ENCODE measurements at places on chromosomes 6 and 20.

DNA sequence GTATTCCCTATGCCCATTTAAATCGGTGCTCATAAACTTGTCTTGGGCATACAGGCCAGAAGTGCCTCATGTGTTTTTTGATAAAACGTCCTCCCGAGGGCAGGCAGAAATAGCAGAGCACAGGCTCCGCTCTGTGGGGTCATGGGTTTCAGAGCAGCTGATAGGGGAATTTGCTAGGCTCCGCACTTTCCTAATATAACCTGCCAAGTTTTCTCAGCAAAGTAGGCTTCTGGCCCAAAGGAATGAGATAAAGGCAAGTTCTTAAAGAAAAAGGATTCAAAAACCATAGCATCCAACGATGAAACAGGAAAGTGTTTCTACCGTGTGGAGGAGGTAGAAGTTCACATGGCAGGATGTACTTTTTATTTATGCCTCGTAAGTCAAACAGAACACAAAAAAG, 69.8 kb upstream of the RALGAPA2 start:
- no peak for DNase-seq

GRCh38 chr6:38507173-38507572, 132.6 kb downstream of the BTBD9 start:
- DNase-seq: no peak

- DNase-seq: peak; percentile 91
These were observed 191.1 kb downstream of the SAMD5 start for GRCh38 chr6:147699637-147700036.

- peak; percentile 27 for DNase-seq
These were observed 54.4 kb downstream of the GOPC start for GRCh38 chr6:117547688-117548621.

GRCh38 chr20:21705575-21706260, at the start of gene PAX1:
Gene PAX1 (plus strand): TSS chr20:21705664. CDS start chr20:21705713, 49 bp downstream.
- DNase-seq: no peak

DNA sequence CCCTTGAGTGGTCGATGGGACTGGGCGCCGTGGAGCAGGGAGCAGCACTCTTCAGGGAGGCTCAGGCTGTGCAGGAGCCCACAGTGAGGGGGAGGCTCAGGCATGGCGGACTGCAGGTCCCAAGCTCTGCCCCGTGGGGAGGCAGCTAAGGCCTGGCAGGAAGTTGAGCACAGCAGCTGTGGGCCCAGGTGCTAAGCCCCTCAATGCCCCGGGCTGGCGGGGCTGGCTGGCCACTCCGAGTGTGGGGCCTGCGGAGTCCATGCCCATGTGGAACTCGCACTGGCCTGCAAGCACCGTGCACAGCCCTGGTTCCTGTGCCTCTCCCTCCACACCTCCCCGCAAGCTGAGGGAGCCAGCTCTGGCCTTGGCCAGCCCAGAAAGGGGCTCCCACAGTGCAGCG, 948.4 kb upstream of the EYS start:
- no peak for DNase-seq

DNA sequence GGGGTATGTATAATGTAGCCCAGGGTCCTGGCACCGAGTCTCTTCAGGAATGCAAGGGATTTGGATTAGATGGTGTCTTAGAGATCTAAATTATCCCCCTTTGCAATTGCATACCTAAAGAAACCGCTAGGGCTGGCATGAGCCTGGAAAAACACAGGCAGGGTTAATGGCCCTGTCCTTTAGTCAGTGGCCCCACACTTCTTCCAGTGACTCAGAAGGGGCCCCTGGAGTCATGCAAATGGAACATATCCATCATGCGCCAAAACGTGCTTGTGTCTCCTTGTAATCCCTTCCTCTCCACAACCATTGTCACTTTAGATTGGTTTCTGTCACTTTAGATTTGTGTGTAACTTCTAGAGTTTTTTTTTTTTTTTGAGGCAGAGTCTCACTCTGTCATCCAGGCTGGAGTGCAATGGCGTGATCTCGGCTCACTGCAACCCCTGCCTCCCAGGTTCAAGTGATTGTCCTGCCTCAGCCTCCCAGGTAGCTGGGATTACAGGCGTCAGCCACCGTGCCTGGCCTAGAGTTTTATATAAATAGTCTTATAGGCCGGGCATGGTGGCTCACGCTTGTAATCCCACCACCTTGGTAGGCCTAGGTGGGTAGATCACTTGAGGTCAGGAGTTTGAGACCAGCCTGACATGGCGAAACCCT, 8.7 kb upstream of the MYBL2 start:
- DNase-seq: peak; percentile 62

DNA sequence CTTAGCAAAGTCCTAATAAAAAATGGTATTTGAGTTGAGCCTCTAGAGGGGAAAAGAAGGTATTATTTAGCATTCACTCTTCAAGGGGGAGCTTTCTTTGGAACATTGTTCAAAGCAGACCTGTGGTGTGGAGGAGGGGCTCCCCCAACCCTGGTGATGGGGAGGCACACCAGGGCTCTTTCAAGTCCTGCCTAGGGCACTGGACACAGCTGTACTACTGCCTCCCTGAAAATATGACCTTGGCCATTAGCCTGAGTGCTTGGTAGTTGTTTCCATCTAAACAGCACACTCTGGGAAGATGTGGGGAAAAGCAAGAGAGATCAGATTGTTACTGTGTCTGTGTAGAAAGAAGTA, 215.1 kb upstream of the CNR1 start:
- no peak for DNase-seq

- DNase-seq: no peak
These were observed 29.0 kb downstream of the PCK1 start for GRCh38 chr20:57589728-57590484.

- no peak for DNase-seq
These were observed 17.0 kb upstream of the STX16 start for GRCh38 chr20:58634059-58634458.

GRCh38 chr6:144662812-144663365, 377.8 kb downstream of the UTRN start:
- no peak for DNase-seq

- DNase-seq: no peak
These were observed 16.7 kb downstream of the NCOA5 start for GRCh38 chr20:46073024-46073423.

DNA sequence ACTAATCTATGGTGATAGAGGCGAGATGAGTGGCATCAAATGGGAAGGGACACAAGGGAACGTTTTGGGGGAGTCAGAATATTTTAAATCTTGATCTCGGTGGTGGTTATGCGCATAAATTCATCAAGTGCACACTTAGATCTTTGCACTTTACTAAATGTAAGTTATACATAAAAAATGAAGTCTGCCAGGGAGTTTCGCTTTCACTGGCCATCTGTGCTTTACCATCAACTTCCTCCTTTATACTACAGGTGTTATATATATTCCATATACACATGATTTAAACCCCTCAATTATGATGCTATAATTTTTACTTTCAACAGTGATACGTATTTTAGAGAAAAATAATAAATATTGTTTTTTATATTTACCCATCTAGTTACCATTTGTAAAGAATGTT, 97.6 kb upstream of the AKIRIN2 start:
- DNase-seq: no peak

GRCh38 chr20:47044938-47045337, 150.3 kb downstream of the EYA2 start:
- DNase-seq: no peak

DNA sequence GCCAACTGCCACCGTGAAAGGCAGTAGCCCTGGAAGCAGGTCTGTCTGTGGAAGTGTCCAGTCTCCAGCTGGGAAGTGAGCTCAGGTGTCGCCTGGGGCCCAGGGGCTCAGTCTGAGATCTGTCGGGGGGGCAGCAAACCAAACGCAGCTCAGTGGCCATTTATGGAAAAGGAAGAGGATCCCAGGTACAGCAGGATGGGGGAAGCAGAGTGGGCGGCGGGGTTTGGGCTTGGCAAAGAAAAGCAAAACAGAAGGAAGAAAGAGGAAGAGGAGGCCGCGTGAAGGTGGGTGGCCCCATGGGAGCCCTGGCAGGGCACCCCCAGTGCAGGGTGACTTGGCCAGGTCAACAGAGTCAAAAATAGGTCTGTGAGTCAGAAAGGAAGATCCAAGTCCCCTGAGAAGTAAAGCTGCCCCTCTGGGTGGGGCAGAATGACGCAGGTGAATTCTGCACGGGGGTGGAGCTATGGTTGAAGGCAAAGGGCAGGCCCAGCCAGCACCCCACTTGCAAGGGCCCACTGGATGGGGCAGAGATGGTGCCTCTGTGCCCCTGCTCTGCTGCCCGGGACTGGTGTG, 5.3 kb downstream of the PXDC1 start:
- no peak for DNase-seq

DNA sequence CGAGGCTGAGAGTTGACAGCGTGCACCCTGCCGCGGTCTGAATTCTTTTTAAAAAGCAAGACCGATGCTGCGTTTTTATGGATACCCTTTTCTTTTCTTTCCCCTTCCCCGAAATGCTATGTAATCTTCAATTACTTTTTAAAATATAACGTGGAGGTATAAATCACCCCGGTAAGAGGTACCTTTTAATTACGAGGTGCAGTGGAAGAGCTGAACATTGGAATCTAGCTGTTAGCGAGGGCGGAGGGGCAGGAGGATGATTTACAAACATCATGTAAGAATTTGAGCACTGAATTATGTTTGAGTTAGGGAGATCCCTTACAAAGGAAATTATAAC, 1.2 kb downstream of the EYA2 start:
- no peak for DNase-seq

GRCh38 chr20:60074276-60074675, 116.1 kb downstream of the CDH26 start:
- no peak for DNase-seq

DNA sequence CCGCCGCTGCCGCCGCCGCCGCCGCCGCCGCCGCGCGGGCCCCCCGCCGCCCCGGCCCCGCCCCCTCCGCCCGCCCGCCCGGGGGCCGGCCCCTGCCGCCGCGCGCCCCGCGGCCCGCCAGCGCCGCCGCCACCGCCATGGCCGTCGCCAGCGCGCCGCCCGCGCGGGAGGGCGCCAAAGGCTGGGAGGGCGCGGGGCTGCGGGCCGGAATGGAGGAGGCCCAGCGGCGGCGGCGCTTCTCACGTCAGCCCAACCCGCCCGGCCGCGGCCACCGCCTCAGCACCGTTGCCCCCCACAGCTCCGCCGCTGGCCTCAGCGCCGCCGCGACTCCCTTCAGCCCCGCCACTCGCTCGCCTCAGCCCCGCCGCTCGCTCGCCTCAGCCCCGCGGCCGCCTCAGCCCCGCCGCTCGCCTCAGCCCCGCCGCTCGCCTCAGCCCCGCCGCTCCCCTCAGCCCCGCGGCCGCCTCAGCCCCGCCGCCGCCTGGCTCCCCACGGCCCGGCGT, 258 bp downstream of the PHF10 start:
- DNase-seq: peak; percentile 48

DNA sequence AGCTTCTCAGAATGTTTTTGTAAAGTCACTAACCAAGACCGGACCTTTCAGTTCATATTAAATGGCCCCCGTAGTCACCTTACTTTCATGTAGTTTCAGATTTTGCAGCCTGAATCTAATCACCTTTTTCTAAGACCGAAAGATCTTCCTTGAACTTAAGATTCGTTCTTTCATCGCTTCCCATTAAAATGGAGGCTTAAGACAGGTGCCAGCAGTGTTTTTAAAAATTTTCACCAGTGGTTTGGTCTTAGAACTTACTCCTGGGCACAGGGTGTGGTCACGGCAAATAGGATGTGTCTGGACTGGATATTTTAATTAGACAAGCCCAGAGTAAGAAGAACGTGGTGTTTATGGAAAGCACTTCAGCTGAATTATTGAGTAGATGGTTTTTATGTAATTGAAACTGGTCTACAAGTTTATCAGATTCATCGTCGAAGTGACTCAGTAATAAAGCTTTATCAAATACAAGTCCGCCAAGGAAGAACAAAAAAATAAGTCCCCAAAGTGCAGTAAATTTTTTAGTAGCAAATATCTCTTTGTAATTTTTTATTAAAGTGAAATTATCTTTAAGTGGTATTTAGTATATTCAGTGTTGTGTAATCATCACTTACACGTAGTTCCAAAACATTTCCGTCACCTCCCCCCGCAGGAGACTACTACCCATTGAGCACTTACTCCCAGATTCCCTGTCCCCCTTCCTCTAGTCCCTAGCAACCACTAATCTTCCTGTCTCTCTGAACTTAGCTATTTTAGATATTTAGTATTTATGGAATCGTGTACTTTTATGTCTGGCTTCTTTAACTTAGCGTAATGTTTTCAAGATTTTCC, 868 bp downstream of the SRSF3 start:
- DNase-seq: peak; percentile 71

- DNase-seq: no peak
These were observed 5.0 kb downstream of the MARCKS start for GRCh38 chr6:113862112-113862511.

DNA sequence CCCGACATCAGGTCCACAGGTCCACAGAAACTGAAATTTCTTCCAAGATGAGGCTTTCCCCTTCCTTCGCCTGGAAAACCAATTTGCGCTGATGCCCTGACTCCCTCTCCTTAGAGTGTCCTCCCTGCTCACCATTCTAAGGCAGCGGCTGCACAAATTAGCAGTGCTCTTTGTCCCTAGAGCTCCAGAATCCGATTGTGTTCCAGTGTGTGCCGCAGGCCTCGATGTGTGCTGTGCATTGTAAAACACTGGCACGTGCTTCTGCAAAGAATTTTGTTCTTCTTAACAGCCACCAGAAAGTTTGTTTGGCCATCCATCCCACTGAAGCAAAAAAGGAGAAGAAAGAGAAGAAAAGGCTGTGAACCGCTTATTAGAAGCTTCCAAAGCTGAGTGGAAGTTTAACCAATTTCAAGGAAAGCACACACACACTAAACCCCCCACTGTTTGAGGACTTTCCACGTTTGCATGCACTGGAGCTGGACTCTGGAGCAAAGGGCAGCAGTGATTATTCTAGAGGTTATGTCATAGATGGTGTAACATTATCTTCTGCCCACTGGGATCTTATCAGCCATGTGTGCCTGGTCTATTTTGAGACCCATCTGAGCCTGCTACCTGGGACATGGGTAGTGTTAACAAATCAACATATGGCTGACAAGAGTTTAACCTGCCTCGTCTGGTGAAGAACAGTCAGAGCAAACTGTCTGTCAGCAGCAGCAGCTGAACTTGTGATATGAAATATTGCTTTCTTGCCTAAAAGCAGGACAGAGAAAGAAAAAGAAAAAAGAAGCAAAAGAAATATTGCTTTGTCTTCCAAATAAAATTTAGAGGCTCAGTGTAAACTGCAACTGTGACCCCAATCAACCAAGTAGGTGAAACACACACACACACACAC, 64.9 kb upstream of the RREB1 start:
- no peak for DNase-seq

All from ELR (cell line).